ENCODE measurements at places on chromosomes 7 and 10.

DNA sequence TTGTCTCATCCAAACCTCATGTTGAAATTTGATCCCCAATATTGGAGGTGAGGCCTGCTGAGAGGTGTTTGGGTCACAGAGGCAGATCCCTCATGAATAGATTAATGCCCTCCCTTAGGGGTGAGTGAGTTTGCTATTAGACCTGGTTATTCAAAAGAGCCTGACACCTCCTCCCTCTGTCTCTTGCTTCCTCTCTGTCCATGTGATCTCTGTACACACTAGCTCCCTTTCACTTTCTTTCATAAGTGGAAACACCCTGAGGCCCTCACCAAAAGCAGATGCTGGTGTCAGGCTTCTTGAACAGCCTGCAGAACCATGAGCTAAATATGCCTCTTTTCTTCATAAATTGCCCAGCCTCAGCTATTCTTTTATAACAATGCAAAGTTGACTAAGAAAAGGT is 447.1 kb downstream of the MDFIC start:
- no peak for DNase-seq

GRCh38 chr7:108314551-108314950 is 141.7 kb downstream of the NRCAM start:
- DNase-seq: no peak

DNA sequence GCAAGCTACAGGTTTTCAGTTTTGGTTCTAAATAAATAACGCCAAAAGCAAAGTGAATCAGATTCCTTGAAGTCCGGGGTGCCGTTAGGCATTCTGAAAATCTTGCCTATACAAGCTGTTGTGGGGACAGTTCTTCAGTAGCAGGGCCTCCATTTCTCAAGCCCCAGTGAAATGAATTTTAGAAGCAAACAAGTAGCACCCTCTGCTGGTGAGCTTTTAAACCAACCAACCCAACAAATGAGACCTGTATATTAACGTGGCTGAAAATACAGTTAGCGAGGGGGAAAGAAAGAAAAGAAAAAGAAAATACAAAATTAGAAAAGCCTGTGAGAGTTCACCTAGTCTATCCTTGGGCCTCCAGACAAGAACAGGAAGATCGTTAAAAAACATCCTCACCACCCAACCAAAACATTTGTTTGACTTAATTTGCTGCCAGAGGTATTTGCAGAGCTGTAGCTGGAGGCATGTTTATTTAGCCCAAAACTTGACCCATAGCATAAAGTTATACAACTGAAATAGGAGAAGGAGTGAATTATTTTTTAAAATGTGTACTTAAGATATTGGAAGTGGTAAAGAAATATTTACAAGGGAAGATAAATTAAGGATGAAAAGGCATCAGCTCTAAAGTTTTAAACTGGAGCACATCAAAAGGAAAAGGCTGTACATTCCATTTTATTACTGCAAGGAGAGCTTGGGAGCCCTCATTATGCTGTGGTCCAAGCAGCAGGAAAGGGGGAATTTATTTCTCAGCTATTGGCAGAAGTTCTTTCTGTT is 98.9 kb downstream of the DYNC1I1 start:
- no peak for DNase-seq

GRCh38 chr7:41002741-41003610 is 699.9 kb downstream of the INHBA start:
- no peak for DNase-seq

DNA sequence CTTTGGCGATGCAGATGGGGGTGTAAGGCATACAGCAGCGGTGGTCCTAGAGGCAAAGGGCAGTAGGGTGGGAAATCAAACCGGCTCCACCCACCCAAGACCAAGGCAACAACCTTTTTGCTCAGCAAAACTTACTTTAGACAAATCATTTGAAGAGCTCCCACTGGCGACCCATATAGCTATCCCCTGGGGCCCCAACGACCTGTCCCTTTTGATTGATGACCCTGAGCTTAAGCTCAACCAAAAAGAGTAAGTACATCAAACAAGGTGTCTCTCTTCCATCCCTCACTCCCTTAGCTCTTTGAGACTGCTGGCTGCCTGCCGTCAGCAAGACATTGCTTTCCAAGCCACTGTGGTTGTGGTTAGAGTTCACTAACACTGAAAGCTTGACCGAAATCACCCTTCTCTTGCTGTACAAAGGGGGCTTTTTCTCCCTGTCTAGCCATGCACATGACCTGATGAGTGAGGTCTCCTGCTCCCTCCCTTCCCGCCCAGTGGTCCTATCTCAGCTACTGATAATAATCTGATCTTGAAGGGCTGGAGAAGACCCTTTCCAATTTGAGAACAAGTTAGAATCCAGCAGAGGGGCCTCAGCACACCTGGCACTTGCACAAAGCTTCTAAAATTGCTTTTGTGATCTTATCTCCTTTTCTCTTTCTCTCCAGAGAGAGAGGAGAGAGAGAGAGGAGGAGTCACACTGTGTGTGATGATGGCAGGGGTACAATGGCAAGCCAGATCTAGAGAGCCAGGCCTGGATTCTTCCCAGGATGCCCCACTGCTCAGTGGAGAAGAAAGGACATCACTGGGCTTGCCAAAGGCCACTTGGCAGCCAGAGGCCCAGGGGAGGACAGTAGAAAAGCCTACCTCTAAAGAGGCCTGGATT is 42.2 kb downstream of the XPNPEP1 start:
- no peak for DNase-seq

DNA sequence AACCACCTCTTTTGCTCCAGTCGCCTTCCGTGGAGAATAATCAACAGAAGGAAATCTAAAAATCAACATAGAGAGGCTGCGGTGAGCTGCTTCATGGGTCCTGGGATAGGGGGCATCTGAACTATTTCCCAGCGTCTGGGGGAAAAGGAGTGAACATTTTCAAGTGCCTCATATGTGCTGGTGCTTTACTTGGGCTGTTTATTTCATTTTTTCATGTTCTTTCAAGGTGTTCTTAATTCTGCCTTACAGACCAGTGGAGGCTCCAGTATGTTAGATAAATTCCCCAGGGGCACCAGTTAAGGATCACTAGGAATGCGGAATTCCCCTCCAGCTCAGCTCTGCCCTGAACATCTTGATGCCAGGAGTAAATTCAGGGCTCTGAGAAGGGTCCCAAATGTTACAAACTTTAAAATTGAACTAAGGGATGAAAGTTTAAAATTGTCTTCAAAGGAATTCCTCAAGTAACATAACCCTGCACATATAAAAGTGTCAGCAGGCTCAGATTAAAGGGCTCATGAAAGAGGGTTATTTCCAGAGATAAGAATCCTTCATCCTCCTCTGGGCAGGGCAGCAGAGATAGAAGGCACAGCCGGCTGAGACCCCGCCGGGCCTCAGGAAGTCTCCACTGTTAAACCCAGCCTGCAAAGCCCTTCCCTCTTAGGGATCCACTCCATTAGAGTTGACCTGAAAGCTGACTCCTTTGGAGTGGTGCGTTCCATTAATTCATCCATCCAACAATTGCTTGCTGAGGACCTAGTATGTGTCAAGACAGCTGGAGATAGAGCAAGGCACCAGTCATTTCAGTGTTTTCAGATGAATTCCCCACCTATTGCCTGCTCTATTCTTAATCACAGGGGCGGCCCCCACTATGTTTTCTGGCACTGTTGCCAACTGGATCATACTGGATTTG is 345.8 kb downstream of the KCNMA1 start:
- no peak for DNase-seq

DNA sequence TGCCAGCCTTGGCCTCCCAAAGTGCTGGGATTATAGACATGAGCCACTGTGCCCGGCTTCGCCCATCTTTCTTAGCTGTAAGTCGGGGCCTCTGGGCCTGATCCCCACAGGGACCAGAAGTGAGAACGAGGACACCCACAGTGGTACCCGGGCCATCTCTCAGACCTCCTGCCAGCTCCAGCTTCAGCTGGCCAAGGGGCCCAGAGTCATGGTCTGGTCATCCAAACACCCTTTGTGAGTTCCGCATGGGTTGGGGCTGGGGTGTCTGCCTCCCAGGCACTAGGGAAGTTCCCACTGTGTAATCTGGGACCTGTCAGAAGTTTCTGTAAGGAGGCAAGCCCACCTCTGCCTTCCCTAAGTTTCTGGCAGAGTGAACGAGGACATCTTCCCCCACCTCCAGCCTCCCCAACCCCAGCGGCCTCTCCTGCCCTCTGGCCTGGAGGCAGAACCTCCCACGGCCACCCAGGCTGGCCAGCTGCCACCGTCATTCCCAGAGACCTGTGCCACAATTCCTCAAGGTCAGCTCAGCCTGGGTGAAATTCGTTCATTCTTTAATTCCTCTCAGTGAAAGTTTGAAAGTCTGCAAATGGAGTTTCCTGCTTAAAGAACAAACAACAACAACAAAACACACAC is 19.5 kb upstream of the FOXL3 start:
- DNase-seq: no peak

GRCh38 chr7:152145853-152146466 is 120.5 kb downstream of the GALNT11 start:
- DNase-seq: no peak

DNA sequence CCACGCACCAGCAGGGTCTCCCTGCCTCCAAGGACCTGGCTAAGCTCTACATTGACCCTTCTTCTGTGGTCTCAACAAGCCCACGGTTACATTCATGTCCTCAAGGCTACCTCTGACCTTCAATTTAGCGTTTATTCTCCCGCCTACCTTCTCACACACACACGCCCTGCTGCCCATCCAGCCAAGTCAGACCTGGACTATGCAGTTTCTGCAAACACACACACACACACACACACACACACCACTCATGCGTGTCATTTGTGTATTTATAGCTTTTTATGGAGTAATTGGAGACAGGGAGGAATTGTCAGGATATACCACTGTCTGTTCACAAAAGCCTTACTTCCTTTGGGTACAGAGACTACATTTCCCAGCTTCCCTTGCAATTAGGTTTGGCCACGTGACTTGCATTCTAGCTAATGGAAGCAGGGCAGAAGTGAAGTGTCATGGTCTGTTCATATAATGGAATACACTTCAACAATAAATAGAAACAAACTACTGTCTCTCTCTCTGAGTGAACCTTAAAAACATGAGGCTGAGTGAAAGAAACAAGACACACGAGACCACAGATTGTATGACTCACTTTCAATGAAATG is 53.8 kb upstream of the CPXM2 start:
- no peak for DNase-seq

GRCh38 chr7:82291931-82292330 is 151.6 kb downstream of the CACNA2D1 start:
- DNase-seq: no peak

DNA sequence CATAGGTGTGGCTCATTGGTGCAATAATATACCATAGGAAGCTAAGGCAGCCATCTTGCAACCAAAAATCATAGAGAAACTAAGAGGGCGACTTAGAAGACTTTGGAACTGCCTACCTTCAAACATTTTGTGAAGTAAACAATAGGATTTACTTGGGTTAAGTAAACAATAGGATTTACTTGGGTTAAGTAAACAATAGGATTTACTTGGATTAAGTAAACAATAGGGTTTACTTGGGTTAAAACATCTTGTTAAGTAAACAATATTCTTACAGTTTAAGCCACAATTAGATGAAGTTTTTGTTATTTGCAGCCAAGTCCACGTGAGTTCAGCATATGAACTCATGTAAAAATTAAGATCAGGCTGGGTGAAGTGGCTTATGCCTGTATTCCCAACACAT is 722.4 kb upstream of the AUTS2 start:
- DNase-seq: no peak

DNA sequence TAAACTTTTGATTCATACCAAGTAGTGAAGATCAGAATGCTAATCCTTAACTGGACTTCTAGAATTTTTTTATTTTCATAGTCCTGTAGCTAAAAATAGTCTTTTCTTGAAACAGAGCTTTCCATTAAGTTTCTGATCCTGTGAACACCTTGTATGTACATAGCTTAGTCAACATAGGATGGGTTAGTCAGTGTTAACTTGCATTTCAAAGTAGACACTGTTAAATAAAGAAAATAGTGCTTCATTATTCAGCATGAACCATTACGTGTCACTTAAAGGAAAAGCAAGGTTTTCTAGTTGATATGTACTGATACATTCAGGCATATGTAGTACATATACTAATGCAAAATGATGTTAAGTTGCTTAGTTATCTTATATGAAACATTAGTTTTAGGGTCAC is 7.5 kb upstream of the HDAC9 start:
- DNase-seq: no peak

GRCh38 chr10:99685597-99685967 is 26.3 kb downstream of the ENTPD7 start:
- no peak for DNase-seq

GRCh38 chr10:59913547-59914237 is 7.3 kb upstream of the CCDC6 start:
- no peak for DNase-seq

GRCh38 chr7:31487476-31487875 is 26.4 kb upstream of the ITPRID1 start:
- no peak for DNase-seq

GRCh38 chr10:33223326-33224000 is 111.0 kb downstream of the NRP1 start:
- no peak for DNase-seq
